ENCODE measurements at places on chromosomes 3 and 15.
A peak's percentile ranks its signal among the peaks of the same experiment; 100 is the strongest.

DNA sequence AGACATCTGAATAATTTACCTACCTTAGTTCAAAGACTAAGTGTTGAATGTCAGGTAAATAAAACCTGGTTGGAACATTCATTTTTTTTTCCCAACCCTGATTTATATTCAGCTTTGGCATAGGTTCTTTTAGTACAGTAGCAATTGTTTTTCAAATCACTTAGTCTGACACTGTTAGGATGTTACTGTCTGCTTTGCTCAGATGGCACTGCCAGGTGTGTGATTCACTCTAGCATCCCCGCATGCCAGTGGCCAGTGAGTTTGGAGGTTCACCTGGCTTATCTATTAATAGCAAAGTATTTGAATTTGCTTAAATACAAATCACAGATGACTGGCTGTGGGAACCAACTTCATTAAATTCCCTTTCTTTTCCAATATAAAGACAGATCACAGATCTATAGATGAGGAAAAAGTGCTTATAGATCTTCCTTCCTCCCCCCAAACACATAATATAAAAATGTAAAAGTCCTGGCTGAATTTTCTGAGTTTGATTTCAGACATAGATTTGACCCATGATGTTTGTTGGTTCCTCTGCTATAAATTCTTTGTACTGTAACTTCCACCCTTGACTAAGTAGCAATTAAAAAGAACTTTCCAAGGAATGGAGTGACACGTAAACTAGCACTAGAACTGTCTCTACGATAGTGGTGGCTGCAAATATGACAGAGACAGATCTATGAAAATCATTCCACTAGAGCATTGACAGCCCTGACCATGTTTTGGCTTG lies 3.9 kb downstream of the THBS1 start:
- no peak for DNase-seq

DNA sequence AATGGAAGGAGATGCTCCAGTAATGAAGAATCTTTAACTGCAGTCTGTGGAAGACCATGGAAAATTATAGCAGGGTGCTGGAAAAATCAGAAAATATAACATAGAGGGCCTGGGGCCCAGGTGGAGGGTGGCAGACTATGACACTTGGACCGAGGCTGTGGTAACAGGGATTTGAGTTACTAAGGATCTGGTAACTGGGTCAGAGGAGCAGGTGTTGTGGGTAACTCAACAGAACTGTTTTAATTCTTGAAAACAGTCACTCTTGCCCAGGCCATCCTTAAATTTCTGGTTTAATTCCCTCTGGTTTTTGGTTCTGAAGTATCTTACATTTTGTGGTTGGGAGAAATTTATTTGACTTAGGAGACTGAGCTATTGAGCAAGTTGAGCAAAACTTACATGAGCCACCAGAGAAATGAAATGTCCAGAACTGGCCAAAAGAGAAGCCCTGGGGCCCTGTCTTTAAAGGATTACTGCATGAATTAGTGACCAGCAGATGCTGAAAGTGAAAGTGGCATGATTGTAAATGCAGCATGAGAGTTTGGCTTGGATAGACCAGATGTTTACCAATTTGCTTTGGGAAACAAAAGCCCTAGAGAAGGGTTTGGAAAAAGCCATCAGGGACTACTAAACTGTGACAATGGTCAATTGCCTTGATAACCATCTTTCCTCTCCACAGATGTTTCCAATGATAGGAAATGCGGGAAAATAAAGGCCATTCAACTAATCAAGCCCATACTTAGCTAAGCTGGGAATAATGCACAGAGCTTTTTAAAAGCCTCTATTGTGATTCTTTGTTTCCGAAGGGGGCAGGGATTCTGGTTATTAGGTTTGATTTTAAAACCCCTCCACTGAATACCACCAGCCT lies 374.9 kb upstream of the TGFBR2 start:
- no peak for DNase-seq

DNA sequence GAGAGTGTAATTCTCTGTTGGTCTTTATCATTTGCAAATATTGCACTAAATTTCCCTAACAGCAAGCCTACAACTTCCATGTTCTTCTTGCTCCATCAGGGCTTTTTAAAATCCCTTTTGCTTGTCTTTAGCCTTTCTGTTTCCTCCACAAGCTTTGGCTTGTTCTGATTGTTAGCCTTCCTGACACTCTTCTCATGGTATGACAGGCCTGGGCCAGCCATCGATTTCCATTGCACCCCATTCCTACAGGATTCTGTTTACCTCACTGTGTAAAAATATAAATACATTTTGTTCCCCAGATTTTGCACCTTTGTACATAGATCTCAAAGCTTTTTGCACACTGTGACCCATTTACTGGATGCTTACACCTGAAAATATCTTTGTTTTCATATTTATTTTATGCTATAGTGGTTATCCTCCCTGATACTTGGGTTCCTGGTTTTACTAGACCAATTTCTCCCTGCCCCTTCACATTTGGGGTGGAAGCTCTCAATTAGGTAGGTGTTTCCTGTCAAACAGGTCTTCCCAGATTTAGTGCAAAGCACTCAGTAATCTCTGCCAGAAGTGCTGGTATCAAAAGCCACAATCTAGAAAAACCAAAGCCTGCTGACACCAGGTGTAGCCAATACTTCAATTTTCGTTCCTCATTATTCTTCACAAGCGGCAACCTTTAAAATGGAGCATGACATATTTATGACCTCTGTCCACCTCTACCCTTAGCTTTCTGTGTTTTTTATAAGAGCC lies 57.9 kb upstream of the PPP2R3A start:
- no peak for DNase-seq

DNA sequence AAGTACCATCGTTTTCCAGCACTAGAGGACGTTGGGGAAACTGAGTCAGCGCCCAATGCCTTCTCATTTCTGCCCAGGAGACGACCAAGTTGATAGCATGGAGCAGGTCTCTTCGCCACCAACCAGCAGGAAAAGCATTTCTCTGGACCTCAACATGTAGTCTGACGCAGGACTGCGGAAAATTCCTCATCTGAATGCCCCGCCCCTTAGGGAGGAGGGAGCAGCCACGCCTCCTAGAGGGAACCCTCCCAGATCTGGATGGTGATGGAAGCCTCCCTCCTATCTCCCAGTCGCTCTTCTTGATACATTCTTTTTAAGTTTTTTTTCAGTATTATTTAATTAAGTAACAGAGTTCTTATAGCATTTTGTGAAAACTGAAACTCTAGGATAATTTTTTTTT lies 17.4 kb upstream of the MINDY4B start:
- no peak for DNase-seq

DNA sequence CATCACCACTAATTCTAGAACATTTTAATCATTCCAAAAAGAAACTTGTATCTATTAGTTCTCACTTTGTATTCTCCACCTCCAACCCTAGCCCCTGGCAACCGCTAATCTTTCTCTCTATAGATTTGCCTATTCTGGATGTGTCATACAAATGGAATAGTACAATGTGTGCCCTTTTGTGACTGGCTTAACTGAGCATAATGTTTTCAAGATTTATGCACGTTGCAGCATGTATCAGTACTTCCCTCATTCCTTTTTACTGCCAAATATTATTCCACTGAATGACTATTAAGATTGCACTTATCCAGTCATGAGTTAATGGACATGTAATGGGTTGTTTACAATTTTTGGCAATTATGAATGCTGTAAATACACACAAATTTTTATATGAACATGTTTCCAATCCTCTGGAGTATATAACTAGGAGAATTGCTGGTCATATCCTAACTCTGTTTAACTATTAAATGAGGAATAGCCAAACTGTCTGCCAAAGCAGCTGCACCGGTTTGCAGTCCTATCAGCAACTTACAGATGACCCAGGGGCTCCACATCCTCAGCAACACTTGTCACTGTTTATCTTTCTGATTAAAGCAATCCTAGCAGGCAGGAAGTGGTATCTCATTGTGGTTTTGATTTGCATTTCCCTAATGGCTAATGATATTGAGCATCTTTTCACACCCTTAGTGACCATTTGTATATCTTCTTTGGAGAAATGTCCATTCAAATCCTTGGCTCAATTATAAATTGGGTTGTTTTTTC lies 42.9 kb downstream of the DCUN1D1 start:
- no peak for DNase-seq

DNA sequence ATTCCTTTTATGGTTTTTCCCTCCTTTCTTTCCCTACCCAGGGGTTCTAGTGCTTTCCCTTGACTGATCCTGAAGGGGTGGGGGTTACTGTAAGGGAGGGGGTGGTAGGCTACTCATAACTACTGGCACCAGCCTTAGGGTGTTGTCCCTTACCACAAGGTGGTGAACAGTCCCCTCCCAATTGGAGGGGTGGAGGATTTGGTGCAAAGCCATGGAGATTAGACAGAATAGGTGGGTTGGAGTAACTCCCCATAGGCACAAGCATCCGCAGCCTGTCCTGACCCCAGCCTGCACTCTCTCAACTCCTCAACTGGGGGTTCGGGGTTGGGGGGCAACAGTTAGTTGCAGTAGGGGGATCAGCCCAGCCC lies 2.6 kb upstream of the HYAL2 start:
- DNase-seq: no peak

DNA sequence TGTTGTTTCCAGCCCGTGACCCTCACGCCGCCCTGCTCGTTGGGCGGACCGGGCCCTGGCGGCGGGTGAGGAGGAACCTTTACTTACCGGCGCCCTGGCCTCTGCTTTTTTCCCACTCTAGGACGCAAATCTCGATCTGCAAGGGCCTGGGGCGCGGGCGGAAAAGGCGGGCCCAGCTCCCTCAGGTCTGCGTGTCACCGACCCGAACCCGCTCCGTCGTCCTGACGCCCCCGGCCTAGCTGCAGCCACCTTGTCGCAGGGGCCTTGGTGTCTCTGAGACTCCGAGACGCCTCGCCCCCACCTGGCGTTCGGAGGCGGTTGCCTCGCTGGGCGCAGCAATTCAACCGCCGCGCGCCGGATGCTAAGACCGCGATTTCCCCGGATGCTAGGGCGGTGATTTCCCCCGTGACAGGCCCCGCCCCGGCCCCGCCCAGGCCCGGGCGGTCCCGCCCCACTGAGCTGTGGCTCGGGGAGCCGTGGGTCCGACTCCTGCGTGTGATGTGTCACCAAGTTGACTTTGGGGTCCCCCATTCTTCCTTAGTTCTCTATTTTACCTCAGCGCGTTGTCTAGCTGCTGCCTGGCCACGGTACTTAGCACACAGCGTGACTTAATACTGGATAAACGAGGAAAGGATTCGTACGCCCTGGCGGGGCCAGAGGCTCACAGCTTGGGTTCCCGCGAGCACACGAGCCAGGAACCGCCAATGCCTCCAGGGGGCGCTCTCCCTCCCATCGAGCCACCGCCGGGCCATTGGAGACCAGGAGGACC lies at the start of gene RPL39L:
Gene RPL39L (minus strand): TSS at position 371 of the 769 bp plus-strand sequence. CDS start 18,196 bp downstream, outside the sequence.
- DNase-seq: peak; percentile 92

GRCh38 chr3:175075269-175075668 lies 216.1 kb downstream of the NAALADL2 start:
- DNase-seq: no peak

DNA sequence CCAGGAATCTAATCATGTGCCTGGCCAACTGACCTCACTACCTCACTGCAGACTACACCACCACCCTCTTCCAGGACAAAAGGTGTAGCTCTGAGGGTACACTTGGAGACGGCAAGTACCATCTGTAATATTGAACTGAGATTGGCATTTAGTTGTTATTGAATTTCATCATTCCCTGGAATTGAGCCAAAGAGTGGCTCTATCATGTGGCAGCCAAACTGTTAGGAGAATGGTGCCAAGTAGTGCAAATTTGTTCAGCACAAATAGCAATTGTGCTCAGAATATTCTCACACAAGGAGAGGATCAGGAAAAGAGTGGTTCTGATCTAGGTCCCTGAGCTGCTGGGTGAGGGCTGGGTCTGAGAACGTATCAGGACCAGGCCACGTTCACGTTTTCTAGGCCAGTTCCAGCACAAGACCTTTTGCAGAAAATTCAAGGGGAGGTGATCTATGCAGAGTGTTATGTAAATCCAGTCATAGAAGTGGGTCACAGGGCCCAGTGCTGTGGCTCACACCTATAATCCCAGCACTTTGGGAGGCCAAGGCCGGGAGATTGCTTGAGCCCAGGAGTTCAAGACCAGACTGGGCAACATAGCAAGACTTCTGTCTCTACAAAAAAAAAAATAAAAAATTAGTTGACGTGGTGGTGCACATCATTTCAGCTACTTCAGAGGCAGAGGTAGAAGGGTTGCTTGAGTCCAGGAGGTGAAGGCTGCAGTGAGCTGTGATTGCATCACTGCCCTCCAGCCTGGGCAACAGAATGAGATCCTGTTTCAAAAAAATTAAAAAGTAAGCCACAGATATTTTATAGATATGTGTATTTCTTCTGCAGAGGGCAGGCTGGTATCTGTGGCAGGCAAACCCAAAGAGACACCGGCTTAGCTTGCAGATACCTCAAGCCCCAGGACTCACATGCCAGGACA lies 31.9 kb upstream of the CFAP161 start:
- DNase-seq: no peak

DNA sequence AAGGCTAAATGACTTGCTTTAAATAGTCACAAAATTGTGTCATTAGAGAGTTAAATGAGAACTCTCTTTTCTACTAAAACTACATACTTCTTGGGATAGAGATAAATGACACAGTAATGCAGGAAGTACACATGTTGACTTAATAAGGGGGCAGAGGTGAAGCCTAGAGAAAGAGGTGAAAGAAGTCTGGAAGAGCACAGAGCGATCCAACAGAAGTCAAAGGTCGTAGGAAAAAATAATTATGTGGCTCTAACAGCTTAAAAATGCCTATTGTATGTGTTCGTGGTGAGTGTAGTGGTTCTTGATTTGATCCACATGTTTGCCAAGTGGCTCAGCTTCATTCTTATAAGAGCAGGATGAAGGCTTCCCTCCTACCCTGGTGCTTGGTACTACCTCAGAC lies 61.7 kb downstream of the TMEM212 start:
- no peak for DNase-seq

- no peak for DNase-seq
These were observed 34.7 kb upstream of the AGBL1 start for GRCh38 chr15:86044981-86045380.
